NCI-H1105 treated with DMSO at 0.1 percent for 48 hours (cell line): ENCODE measurements at places on chromosomes 5 and 9.

- DNase-seq = no peak
These were observed 305.9 kb upstream of the IRX4 start for GRCh38 chr5:2188661-2189060.

DNA sequence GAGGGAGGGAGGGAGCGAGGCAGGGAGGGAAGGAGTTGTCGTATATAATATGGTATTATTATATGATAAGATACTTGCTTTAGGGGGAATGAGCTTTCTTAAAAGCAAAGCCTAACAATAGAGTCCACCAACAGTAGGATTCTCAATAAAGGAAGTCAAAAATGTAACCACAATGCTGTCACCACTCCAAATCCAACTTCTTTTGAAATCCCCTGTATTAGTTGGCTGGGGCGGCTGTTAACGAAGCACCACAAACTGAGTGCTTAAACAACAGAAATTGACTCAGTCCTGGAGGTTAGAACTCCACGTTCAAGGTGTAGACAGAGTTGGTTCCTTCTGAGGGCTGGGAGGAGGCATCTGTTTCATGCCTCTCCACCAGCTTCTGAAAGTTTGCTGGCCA, 23.1 kb downstream of the GAS1 start:
- no peak for DNase-seq

- DNase-seq = no peak
These were observed 104.7 kb upstream of the CKMT2 start for GRCh38 chr5:81128416-81128815.

DNA sequence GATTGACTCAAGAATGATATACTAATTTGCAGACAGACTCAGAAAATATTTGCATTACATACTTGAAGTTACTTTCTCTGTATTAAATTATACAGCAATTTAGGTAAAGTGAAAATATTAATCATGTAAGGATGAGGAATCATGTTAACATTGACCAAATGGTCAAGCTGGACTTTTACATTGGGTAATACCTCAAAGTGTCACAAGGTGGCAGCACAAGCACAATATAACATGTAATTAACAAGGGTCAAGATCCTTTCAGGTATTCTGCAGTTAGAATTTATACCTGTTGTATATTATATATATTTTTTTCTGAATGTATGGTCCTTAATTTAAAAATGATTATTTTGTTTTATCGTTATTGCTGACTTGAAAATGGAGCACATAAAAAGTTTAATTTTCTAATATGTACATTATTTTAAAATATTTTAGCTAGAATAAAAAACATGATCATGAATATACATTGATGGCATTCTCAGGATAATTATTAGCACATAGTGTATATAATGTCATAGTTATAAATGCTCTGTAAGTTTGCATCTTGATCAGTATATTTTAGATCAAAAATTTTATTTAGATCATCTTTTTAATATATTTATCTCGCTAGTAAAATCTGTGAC, 8.6 kb downstream of the HAPLN1 start:
- peak; percentile 4 for DNase-seq

GRCh38 chr5:110572729-110573128, 153.7 kb downstream of the TMEM232 start:
- DNase-seq = no peak

DNA sequence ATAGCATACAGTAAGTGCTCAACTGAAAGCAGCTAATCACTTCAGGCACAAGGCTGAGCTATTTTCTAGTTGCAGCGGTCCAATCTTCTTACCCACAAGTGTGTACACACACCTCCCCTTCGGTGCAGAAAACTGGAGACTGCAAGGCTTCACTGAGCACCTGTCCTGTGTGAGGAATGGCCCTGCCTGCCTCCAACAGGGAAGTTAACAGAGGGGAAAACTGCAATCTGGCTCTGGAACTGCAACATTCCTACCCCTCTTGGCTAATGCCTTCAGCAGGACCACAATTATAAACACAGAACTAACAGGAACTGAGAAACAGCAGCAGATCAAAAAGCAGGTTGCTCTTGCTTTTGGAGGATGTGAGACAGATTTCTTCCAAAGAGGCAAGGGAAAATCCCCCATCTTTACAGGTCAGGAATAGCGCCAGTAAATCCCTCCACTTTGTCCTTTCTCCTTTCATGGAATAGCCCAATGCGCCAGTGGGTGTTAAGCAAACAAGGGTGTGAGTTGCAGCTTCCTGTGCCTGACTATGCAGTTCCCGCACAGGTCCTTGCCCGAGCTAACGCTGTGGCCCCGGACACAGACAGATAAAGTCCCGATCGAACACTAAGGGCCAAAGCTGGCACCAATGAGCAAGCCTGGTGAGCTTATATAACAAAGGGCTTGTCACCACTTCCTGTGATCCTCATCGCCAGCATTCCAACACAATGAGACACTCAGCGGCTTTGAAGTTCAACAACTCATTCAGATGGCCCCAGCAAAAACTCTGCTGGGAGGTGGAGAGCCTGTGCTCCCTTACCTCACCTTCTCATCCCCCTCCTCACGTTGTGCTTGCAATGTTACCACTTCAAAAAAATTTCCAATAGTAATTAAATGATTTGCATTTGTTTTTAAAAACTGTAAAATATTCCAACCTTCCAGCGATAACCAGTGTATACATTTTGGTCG, 21.5 kb downstream of the SHB start:
- DNase-seq = no peak

GRCh38 chr5:73444499-73445438, 3.8 kb downstream of the FOXD1 start:
- no peak for DNase-seq

GRCh38 chr9:130696996-130697395, 3.4 kb downstream of the EXOSC2 start:
- no peak for DNase-seq

DNA sequence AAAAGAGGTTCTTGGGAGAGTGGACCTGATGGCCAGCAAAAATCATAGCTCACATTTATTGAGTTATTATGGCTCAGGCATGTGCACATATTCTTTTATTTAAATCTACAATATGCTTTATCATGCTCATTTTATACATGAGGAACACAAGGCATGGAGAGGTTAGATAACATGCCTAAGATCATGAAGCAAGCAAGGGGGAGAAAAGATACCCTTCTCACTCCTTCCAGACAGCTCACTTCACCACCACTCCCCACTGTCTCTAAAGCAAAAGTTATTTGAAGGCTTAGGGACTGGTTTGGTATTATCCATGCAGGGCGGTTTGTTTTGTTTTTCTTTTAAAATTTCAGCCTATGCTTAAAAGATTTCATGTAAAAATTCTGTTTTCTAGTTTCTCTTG, 59.0 kb upstream of the PDE8B start:
- no peak for DNase-seq

- no peak for DNase-seq
These were observed 181.4 kb upstream of the TRPM3 start for GRCh38 chr9:71302776-71303175.

GRCh38 chr9:108311745-108312144, 544.0 kb downstream of the ACTL7B start:
- DNase-seq = no peak

GRCh38 chr5:179720222-179720621, 12.4 kb upstream of the MAML1 start:
- no peak for DNase-seq

DNA sequence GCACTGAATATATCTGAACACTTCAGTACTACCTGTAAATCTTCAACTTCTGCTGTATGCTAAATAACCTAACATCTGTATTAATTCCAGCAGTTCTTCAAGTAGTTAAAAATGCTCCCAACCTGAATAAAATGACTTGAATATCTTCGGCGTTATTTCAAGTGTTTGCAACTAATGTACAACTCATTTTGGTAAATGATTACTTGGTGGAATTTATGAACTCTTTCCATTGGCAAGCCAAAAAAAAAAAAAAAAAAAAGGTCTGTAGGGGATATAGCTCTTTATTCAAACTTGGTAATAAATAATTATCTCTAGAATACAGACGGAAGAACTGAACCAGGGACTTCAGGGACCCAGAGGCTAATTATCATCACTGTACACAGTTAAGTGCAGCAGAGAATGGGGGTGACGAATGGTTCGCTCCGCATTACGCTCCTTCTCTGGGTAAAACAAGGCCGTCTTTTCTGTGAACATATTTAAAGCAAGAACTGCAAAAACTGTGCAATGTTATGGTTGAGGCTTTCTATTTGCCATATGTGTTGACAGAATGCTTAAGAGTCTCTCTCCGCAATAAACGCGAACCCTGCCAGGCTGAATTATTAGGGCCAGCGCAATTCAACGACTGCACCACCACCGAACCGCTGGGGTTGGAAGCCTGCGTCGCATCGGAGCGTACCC, 1.9 kb upstream of the ERBIN start:
- peak; percentile 46 for DNase-seq

DNA sequence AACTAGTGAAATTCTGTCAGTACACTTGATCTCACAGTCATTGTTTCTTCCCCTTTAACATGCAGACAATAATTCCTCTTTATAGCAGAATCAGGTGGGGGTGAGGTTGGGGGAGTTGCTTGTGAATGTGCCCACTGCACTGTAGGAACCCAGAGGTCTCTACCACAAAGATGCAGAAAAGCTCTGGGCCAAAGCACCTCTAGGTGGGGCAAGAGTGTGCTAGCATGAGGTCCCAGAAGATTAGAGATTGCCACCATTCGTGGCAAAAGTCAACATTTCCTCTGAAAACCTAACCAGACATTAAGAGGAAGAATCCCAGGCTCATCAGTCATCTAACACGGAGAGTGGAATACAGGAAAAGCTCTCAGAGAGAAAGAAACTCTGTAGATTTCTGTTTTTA, 74.5 kb downstream of the PTCD2 start:
- DNase-seq = no peak

- DNase-seq = no peak
These were observed 110.5 kb downstream of the GAS1 start for GRCh38 chr9:86836797-86837196.

- no peak for DNase-seq
These were observed 17.9 kb downstream of the PDZD2 start for GRCh38 chr5:31656806-31657205.

- DNase-seq = peak; percentile 68
These were observed 744 bp upstream of the PPP2CA start for GRCh38 chr5:134226441-134227192.

DNA sequence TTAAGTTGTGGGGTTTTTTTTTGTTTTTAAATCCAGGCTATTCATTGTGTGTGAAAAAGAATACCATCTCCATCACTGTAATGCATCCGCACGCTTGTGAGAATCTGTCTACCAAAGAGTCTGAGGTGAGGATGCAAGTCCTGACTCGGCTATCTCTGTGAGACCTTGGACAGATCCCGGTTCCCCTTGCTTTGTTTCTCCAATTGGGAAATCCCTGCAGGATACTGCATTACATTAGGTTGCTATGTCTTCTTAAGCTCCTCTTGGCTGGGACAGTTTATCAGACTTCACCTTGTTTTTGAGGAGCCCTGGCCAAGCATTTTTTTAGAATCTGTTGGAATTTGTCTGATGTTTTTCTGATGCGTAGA, 46.8 kb downstream of the GALNT10 start:
- DNase-seq = no peak

DNA sequence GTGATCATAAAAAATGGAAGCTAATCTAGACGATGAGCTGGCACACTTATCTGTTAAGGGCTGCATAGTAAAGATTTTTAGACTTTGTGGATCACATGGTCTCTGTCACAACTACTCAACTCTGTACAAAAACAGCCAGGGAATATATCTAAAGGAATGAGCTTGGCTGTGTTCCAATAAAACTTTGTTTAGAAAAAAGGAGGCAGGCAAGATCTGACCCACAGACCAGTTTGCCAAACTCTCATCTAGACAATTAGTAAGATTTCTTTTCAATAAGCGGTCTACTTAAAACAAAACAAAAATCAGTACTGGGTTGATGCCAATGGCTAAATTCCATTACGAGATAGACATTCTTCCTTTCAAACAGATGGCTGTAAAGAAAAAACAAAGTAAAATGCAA, 53.0 kb upstream of the RETREG1 start:
- no peak for DNase-seq

GRCh38 chr5:159449925-159450324, 119.6 kb upstream of the IL12B start:
- no peak for DNase-seq

- no peak for DNase-seq
These were observed 25.7 kb downstream of the LRRTM2 start for GRCh38 chr5:138849439-138849838.

- DNase-seq = peak; percentile 36
These were observed 108.5 kb downstream of the NFIB start for GRCh38 chr9:14205463-14205862.

DNA sequence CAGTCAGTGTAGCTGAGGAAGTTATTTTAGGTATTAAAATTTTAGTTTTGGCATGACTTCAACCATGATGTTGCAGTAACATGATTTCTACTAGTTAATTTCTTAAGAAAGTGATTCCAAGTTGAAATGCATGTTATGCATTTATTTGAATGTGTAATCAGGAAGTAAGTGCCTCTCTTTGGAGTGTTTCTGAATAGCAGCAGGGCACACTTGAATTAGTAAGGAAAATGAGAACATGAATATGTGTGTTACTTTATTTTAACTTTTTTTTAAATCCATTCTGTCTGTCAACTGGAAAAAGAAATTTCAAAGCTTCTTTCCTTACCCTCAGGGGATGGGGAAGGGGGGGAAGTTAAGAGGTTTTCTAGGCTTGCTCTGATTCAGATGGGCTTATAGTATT, 40.4 kb downstream of the CTNNA1 start:
- DNase-seq = no peak

GRCh38 chr5:124658867-124659557, 87.4 kb downstream of the ZNF608 start:
- no peak for DNase-seq

DNA sequence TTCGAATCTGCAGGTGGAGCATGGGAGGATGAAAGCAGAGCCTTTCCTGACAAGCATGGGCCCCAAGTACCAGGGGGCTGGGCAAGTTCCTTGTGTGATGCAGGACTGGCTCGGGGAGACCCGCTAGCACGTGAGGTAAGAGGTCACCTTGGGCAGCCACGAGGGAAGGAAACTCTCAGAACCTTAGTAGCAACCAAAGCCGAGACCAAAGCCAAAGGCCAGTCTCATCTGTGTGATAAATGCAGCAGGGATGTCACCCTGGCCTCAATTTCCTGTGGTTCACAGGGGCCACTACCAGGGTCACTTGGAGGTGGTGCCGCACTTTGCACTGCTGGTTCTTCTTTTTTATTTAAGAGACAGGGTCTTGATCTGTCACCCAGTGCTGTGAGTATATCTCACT, 39.5 kb downstream of the PRRT1B start:
- no peak for DNase-seq

- no peak for DNase-seq
These were observed 58.9 kb downstream of the GPR107 start for GRCh38 chr9:130112538-130113151.

DNA sequence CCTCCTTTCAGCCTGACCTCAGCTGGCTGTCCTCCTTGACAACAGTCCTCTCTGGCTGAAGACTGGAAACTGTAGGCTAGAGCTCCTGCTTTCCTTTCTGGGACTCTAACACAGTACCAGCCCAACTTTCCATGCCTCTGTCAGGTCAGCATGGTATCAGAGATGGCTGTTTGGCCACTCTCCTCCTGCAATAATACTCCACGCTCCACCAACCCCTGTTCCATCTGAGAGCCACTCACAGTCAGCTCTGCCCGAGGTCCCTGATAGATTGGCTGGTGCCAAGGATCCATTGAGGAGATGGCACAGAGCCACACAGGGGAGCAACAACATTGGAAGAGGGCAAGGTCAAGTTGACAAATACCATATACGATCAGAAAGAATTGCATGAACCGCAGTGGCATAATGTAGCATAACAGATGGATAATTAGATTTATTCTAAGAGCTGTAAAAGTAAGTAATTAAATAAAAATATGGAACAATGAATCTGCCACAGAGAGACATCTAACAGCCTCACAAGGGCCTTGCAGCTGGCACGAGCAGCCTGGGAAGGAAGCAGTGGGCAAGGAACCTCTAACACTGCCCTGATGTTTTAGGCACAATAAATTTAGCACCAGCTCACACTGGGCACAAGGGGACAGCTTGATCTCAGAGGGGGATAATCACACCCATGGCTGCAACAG, 94.3 kb upstream of the LRRTM2 start:
- DNase-seq = no peak
